ENCODE measurements at places on chromosomes 7 and 10.

- DNase-seq = no peak
Measured at GRCh38 chr10:35412003-35412723, 75.9 kb downstream of the CCNY start.

DNA sequence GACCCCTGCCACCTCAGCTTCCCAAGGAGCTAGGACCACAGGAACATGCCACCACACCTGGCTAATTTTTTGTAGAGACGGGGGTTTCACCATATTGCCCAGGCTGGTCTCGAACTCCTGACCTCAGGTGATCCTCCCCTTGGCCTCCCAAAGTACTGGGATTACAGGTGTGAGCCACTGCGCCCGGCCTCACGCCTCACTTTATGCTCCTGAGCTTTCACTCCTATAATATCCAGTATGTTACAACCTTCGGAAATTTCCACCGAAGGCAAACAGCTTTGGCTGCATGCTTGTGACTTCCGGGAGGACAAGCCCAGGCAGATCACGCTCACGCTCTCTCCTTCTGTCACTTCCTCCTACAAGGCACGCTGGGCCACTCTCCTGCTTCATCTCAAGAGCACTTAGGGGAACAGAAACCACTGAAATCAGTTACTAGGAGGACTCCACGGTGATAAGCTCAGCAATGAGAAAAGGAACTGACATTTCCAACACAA, 4.4 kb upstream of the MAD1L1 start:
- DNase-seq = peak; percentile 17

DNA sequence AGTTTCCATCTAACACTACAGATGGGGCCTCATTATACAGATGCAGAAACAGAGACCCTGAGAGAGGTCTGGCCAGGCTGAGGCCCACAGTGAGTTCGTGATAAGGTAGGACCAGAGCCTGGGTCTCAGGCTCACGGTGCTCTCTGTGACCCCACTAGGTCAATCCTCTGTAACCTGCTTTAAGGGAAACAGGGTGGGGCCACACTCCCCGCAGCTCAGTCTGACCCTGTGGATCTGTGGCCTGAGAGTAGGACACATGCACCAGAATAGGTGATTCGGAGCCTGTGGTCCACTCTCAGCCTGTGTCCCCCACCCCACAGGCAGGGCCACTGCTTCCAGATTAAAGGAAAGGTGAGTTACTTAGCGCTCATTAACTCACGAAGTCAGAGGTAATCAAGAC, 137.8 kb upstream of the FAM20C start:
- no peak for DNase-seq

DNA sequence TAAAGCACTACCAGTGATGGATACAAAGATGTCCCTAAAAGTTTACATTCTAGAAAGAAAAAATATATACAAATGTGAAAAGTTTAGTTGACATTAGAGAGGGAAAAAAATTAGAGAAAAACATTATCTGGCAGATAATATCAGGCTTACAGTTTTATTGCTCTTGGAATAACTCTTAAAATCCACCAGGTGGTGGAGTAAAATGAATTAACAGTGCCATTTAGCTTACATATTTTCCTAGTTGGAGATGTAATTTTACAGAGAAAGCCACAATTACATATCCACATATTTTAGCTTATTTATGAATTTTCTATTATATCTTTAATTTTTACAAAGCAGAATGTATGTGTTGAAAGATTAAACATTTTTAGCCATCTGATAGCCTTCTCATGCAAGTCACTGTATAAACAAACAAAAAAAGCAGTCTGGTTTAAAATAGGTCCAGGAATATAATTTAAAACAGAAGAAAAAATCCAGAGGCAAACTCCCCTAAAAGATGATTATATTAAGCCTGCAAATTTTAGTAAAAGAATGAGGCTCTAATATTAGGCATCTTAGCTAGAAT, 6.5 kb downstream of the CABCOCO1 start:
- no peak for DNase-seq

DNA sequence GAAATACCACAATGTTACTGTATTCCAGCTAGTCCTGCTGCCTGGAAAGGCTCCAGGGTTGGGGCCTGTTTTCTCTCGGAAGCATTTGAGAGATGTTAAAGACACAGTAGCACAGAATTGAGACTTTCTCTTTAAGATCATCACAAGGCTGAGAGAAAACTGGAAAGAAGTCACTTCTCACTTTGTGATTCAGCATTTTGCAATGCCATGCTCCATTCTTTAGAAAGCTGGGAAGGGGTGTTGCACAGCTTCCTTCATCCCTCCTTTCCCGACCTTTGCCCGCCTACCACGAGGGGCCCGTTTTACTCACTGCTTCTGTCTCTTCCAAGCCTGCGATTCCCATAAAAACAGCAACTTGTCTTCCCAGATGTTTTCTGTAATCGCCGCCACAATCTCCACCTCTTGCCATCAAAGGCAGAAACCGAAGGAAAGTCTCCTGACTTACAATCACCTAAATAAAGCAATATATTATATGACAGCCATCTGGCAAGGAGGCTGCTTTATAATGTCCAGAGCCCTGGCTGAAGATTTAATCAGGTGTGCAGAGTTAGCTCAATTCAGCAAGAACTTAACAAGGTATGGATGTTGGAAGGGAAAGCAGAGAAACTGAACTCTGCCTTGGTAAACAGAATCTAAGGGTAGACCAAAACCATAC, 18.9 kb downstream of the NOD1 start:
- DNase-seq = no peak

Data from bone marrow (tissue), 2 donors.